ENCODE measurements at places on chromosomes 4 and X. TPM values are rescaled to one million over a fixed set of nuclear protein-coding genes. Genes with fewer than 3 reads are reported as not detected.

GRCh38 chrX:53330331-53330730, 48.9 kb upstream of the IQSEC2 start:
- no peaks in the 10 kb centered on the region for H3K4me1 ChIP-seq
- no peak for DNase-seq
- no peak overlapping the region for H3K4me3 ChIP-seq

DNA sequence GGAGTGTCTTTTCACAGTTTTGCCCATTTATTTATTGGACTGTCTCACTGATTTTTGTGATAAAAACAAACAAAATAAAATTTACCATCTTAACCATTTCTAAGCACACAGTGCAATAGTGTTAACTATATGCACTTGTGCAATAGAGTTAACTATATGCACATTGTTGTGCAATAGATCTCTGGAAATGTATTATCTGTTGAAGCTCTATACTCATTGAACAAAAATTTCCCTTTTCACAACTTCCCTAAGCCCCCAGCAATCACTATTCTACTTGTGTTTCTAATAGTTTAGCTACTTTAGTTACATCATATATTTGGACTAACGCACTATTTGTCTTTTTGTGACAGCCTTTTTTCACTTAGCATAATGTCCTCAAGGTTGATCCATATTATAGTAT, 59.7 kb upstream of the BEX4 start:
- DNase-seq, result no peak
- no peaks in the 10 kb centered on the region for H3K27me3 ChIP-seq
- H3K36me3 ChIP-seq, result no peaks in the 10 kb centered on the region
- H3K4me1 ChIP-seq, result peaks cover 3% of the 10 kb centered on the region
- H3K4me3 ChIP-seq, result no peak overlapping the region

GRCh38 chrX:19955306-19955705, 35.6 kb downstream of the BCLAF3 start:
- H3K27me3 ChIP-seq, result no peaks in the 10 kb centered on the region
- H3K36me3 ChIP-seq, result no peaks in the 10 kb centered on the region
- no peak overlapping the region for H3K27ac ChIP-seq
- no peaks in the 10 kb centered on the region for H3K4me1 ChIP-seq

GRCh38 chrX:18002791-18003190, 141.7 kb upstream of the RAI2 start:
- H3K27me3 ChIP-seq, result no peaks in the 10 kb centered on the region
- DNase-seq, result no peak
- H3K27ac ChIP-seq, result no peak overlapping the region
- H3K36me3 ChIP-seq, result no peaks in the 10 kb centered on the region

EFHC2 gene
- 1.6 TPM for total RNA-seq

DNA sequence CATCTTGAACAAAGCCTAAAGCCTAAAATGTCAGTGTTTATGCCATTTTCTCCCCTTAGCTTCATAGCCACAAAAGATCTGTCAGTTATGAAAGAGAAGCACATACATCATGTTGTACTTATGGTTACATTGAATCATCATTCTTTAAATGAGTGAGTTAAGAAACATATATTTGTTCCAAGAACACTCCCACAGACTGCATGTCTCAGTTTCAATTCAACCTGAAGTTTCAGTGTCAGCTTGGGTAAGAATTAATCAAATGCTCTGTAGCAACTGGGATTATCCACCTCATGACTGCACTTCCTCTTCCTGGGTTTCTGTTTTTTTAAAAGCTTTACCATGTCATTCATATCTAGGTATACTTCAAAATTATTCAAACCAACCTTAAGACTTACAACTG, 3.9 kb upstream of the TMPRSS11B start:
- DNase-seq, result no peak
- H3K4me3 ChIP-seq, result no peak overlapping the region
- H3K4me1 ChIP-seq, result no peaks in the 10 kb centered on the region
- H3K27ac ChIP-seq, result no peak overlapping the region
- no peaks in the 10 kb centered on the region for H3K27me3 ChIP-seq
- H3K36me3 ChIP-seq, result no peaks in the 10 kb centered on the region

DNA sequence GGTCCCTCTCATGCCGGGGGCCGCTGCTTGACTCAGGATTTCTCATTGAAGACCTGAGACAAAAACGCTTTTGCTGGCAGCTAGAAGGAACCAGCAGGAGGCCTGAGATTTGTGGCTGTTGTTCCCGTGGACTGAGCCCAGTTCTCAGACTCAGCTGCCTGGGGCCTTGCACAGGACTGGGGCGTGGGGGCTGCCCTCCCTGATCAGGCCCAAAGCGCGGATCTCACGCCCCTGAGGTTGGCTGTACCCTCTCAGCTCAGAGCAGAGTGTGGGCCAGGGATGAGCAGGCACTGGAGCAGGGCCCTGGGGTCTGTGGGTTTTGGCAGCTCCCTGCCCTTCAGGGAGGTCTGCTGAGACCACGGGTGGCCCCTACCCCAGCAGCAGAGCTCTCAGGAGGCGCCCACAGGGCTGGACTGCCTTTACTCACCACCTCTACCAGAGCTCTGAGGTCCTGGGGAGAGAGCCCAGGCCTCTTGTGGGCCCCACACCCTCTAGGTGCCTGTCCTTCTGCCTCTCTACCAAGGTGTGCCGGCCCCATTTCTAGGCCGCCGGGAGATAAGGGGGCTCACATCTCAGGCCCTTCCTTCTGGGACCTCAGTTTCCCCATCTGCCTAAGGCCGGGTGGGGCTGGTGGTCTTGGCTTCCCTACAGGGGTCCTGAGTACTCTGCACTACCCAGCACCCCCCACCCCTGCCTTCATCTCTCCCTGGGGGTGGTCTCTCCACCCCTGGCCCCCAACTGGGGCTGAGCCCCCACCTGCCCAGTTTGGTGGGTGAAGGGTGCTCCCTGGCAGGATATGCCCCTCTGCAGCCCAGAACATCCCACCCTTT, 5.6 kb downstream of the MSANTD1 start:
- H3K27me3 ChIP-seq, result no peaks in the 10 kb centered on the region
- no peaks in the 10 kb centered on the region for H3K36me3 ChIP-seq
- no peak overlapping the region for H3K27ac ChIP-seq
- DNase-seq, result peak; percentile 5

- H3K27ac ChIP-seq, result no peak overlapping the region
- H3K27me3 ChIP-seq, result no peaks in the 10 kb centered on the region
- DNase-seq, result no peak
These were observed 54.8 kb downstream of the CASP6 start for GRCh38 chr4:109648266-109648996.

DNA sequence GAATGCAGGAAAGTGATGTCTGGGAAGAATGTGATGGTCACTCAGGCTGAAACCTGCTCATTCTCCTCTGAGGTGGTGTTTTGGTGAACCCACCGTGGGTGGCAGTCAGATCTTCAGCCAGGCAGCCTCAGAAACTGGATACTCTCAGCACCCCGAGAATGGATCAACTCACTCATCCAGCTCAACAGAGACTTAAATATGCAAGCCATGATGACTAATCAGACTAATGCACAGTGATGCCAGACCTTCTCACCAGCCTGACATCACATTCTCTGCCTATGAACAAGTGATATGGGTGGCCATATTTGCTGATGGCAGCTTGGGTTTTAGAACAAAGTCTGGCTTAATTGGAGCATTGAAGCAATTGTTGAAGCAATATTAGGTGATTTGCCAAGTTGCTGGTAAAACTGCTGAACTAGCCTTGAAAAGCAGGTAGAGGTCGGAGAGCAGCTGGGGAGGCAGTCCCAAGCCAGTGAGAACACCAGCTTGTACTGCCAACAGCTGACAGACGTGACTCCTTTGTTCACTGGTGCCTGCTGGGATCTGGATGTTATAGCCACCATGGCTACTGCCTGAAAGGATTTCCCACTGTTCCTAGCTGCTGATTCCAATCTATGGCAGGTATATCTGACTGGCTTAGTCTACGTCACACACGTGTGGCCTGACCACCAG, 608.1 kb downstream of the MID1IP1 start:
- no peak for DNase-seq
- no peaks in the 10 kb centered on the region for H3K27me3 ChIP-seq
- H3K4me3 ChIP-seq, result no peak overlapping the region
- H3K36me3 ChIP-seq, result no peaks in the 10 kb centered on the region
- no peak overlapping the region for H3K27ac ChIP-seq

DNA sequence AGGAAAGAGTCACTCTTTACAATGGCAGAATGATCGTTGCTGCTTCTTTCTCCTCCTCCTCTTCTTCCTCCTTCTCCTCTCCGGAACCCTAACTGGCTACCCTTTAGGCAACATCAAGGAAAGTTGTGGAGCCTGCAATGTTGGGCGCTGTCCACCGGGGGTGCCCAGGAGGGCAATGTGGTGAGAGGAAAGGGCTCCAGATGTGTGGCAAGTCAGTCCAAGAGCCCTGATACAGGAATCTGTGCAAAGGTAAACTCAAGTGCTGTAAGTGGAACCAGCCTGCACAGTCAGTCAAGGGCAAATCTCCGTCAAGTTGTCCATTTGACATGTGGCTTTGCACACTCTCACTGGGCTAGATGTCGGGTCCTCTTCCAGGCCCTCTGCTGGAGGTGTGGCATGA, 2.8 kb downstream of the RTL5 start:
- H3K27ac ChIP-seq, result no peak overlapping the region
- H3K36me3 ChIP-seq, result no peaks in the 10 kb centered on the region

RNF150 gene
- total RNA-seq, result 15.3 TPM

- no peak overlapping the region for H3K4me3 ChIP-seq
- no peak for DNase-seq
- H3K4me1 ChIP-seq, result no peaks in the 10 kb centered on the region
- no peaks in the 10 kb centered on the region for H3K27me3 ChIP-seq
- no peak overlapping the region for H3K27ac ChIP-seq
These were observed 136.4 kb downstream of the REPS2 start for GRCh38 chrX:17082831-17083230.

DNA sequence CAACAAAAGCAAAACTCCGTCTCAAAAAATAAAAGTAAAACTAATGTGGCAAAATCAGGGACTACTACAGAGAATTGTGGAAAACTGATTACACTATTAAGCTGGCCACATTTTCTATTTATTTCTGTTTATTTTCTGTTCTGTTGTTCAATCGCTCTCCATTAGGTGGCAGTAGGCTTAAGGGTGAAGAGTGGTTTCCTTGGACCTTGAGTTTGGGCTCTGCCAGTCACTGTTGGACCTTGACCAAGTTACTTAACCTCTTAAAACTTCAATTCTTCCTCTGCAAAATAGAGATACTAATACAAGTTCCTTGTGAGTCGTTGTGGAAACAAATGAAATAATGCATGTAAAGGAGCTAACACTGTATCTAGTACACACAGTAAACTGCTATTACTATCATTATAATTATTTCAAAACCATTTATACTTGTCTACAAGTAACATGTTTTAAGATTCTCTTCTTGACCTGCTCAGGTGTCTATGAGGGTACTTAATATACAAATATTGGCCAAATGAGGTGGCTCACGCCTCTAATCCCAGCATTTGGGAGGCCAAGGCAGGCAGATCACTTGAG, 15.2 kb downstream of the HSD17B11 start:
- peak overlapping the region; percentile 52 for H3K27ac ChIP-seq
- H3K4me1 ChIP-seq, result no peaks in the 10 kb centered on the region
- H3K4me3 ChIP-seq, result no peak overlapping the region
- no peak for DNase-seq

BCLAF3 gene
- total RNA-seq, result 18.7 TPM

DNA sequence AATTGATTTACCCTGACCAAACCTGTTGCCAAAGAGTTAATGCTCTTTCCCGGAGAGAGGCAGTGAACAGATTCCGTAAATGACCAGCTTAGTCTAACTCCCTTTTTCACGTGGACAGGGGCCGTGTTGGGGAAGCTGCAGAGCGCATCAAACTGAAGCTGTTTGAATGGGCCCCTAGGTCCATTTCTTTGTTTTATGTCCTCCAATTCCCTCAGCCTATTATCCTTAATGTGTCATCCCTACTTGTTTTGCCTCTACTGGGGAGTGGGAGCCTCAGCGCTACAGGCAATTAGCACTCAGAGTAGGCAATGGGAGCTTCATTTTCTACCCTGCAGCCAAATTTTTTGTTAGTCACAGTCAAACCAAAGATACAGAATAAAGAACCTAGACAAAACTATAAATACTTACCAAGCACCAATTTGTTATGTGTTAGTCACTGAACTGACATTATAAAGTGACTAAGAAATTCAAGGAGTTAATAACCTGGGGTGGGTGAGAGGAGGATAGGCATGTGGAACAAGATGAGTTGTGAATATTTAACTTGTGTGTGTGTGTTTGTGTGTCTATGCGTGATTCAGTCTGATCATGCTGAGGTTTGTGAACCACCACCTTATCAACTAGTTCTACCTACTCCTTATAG, 417.4 kb downstream of the PACRGL start:
- no peak overlapping the region for H3K27ac ChIP-seq
- no peak for DNase-seq
- no peaks in the 10 kb centered on the region for H3K27me3 ChIP-seq

GRCh38 chrX:107581923-107582322, 46.4 kb upstream of the PRPS1 start:
- H3K27ac ChIP-seq, result no peak overlapping the region
- no peak overlapping the region for H3K4me3 ChIP-seq
- H3K4me1 ChIP-seq, result no peaks in the 10 kb centered on the region
- no peak for DNase-seq
- H3K27me3 ChIP-seq, result no peaks in the 10 kb centered on the region

- H3K4me3 ChIP-seq, result no peak overlapping the region
- no peaks in the 10 kb centered on the region for H3K27me3 ChIP-seq
- peaks cover 32% of the 10 kb centered on the region for H3K4me1 ChIP-seq
- peak; percentile 69 for DNase-seq
- H3K27ac ChIP-seq, result peak overlapping the region; percentile 66
These were observed 30.4 kb downstream of the FAT1 start for GRCh38 chr4:186693159-186693815.

ATP1B4 gene
- total RNA-seq, result not detected

- H3K27ac ChIP-seq, result no peak overlapping the region
- no peaks in the 10 kb centered on the region for H3K4me1 ChIP-seq
- no peaks in the 10 kb centered on the region for H3K36me3 ChIP-seq
- H3K27me3 ChIP-seq, result no peaks in the 10 kb centered on the region
- no peak overlapping the region for H3K4me3 ChIP-seq
These were observed 651.9 kb upstream of the PCDH7 start for GRCh38 chr4:30068234-30068633.

GABRA4 gene
- 0.16 TPM for total RNA-seq

IQSEC2 gene
- total RNA-seq, result 41.2 TPM

CD40LG gene
- 0.64 TPM for total RNA-seq

XKRX gene
- 2.2 TPM for total RNA-seq

DNA sequence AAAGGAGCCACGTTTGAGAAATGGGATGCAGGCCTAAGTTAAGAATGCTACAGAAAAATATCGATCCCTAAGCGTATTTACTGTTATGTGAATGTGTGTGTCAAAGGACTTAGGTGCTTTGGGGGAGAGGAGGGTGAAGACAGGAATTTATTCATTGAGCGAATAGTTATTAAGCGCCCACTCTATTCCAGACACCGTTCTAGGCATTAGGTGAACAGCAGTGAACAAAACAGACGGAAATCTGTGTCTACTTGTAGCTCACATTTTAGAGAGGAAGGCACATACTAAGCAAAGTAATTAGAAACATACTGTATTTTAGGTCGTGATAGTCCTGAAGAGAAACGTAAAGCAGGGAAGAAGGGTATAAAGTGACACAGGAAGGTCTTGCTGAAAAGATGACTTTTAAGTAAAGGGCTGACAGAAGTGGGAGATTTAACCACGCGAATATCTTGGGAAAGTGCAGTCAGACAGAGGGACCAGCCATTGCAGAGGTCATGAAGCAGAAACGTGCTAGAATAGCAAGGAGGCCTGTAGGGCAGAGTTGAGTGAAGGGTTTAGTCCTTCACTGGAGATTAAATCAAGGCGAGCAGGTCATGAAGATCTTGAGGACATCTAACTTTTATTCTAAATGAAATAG, 541 bp downstream of the AIMP1 start:
- peaks cover 45% of the 10 kb centered on the region for H3K4me1 ChIP-seq
- H3K4me3 ChIP-seq, result peak overlapping the region; percentile 92
- H3K27me3 ChIP-seq, result no peaks in the 10 kb centered on the region
- no peak for DNase-seq
- peak overlapping the region; percentile 91 for H3K27ac ChIP-seq
- H3K36me3 ChIP-seq, result no peaks in the 10 kb centered on the region

Data from transverse colon (tissue), 4 donors.